ENCODE measurements at places on chromosomes 12 and 14.

GRCh38 chr12:48954841-48955501, 2.3 kb downstream of the ARF3 start:
- DNase-seq: no peak

- DNase-seq: no peak
Observed at GRCh38 chr14:56087671-56088471, 30.3 kb upstream of the PELI2 start.

GRCh38 chr12:84802161-84802560, 110.4 kb downstream of the SLC6A15 start:
- DNase-seq: no peak

DNA sequence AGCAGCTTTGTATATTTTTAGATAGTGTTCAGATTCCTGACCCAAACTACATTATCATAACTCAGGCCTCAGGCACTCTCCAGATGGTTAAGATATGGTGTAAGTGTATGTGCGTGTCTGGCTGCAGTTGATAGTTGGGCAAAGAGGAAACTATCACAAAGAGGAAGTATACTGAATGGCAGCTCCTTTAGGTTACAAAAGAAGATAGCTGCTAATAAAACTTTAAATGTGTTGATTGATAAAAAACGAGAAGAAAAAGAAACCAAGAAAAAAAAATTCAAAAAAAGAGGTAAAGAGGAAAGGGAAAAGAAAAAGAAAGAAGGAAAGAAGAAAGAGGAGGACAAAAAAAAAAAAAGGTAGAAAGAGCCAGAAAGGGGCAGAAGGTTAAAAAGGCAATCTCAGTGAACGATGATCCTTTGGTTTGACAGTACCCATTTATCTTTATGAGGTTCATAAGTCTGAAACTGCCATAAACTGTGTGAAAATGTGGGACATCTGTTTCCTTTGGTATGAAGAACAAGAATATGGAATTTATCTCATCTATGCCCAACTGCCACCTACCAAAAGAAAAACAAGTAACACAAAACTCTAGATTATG, 42.2 kb downstream of the TAOK3 start:
- DNase-seq: peak; percentile 38

DNA sequence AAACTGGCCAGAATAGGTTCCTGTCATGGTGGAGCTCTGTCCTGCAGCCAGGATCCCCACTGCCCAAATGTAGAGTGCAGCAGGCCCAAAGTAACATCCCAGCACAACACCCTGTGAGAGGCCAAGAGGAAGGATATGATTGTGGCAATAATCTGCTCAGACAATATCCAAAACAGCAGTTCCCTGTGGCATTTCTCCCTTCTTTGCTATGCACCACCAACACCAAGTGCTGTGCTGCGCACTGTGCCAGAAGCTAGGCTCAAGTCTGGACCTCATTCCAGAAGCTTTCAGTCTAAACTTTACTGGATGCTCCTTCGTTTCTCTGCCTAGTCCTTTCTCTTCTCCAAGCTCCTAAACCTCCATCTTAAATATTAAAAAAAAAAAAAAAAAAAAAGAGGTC, 33.4 kb downstream of the SLC11A2 start:
- DNase-seq: no peak

- no peak for DNase-seq
Observed at GRCh38 chr12:26539131-26539530, 293.9 kb downstream of the ITPR2 start.
